ENCODE measurements at places on chromosomes 7 and 10. TPM values are rescaled to one million over a fixed set of nuclear protein-coding genes. Genes with fewer than 3 reads are reported as not detected.

- DNase-seq = no peak
Measured at GRCh38 chr10:124091646-124092249, 1.6 kb downstream of the CHST15 start.

GRCh38 chr7:17460001-17460400 lies 161.5 kb downstream of the AHR start:
- no peak for DNase-seq

- DNase-seq = no peak
Measured at GRCh38 chr7:15620491-15621185, 58.8 kb upstream of the AGMO start.

DNA sequence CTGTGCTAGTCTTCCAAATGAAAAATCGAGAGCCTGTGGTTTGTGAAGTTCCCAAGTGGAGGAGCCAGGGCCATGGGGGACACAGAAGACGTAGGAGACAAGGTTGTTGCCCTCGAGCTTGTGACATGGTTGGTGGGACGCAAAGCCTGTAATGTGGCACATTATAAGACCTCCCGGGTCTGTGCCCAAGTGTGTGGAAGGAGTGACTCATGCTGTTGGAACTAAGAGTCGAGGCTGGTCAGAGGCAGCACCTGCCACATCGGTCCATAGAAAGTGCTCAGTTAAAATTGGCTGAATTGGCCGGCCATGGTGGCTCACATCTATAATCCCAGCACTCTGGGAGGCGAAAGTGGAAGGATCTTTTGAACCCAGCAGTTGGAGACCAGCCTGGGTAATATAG lies 27.0 kb upstream of the PODXL start:
- no peak for DNase-seq

DNA sequence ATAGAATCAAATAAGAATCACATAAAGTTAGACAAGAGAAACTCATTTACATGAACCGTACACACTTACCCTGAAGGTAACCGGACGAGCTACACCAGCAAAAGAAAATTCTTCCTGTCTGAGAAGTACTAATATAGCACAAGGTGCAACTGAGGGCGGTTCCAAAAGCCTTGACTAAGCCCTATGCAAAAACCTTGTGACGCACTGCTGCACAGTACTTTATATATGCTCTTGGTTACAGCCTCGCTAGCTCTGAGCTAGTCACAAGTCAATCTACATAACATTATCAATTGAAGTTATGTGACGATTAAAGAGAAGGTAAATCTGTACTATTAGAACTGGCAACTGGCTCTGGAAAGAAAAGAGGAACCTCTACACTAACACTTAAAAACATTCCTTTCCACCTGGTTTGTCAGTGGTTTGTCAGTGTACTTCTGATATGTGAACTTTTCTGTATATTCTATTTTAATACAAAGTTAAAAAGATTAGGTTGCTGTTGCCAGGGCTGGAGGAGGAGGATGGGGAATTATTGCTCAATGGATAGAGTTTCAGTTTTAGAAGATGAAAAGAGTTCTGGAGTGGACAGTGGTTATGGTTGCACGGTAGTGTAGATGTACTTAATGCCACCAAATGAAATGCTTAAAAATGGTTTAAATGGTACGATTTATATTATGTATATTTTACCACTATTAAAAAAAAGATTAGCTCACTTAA lies 21.6 kb downstream of the NT5C3A start:
- peak; percentile 97 for DNase-seq

The GIMAP1 gene
- polyA plus RNA-seq = 1.8 TPM

Measured in small intestine (tissue), 16 donors.